ENCODE measurements at places on chromosomes 16 and 17. TPM values are rescaled to one million over a fixed set of nuclear protein-coding genes. Genes with fewer than 3 reads are reported as not detected.

DNA sequence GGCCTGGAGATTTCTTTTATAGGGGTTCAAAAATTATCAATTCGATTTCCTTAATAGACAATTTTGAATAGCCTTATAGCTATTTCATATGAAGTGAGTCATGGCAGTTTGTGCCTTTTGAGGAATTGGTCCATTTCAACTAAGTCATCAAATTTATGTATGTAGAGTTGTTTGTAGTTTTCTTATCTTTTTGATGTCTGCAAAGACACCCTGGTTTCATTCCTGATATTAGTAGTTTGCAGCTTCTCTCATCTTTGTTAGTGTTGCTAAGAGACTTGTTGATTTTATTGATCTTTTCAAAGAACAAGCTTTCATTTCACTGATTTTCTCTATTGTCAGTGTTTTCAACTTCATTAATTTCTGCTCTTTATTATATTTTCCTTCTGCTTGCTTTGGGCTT, 44.2 kb downstream of the N4BP1 start:
- no peak for DNase-seq

DNA sequence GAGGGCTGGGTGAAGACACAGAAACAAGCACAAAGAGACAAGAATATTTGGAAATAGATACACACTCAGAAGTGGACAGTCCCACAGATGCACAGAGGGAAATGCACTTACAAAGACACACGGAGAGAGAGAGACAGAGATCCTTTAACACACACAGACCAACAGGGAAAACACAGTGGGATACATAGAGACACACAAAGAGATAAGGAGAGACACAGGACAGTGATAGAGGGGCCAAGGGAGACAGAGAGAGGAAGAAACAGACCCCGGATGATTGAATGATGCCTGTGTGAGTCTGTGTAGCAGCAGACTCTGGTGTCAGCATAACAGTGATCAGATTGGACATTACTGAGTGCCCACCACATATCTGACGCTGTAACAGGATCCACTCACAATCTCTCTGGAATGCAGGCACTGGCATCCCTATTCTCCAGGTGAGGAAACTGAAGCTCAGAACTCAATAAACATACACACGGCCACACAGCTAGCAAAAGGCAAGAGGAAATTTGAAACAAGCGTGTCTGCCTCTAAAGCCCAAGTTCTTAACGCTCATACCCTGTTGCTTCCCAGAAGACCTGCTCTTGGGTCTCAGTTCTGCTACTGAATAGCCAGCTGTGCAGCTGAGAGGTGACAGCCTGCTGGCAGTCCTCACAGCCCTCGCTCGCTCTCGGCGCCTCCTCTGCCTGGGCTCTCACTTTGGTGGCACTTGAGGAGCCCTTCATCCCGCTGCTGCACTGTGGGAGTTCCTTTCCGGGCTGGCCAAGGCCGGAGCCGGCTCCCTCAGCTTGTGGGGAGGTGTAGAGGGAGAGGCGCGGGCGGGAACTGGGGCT, 186.3 kb upstream of the NLRP1 start:
- DNase-seq: no peak

DNA sequence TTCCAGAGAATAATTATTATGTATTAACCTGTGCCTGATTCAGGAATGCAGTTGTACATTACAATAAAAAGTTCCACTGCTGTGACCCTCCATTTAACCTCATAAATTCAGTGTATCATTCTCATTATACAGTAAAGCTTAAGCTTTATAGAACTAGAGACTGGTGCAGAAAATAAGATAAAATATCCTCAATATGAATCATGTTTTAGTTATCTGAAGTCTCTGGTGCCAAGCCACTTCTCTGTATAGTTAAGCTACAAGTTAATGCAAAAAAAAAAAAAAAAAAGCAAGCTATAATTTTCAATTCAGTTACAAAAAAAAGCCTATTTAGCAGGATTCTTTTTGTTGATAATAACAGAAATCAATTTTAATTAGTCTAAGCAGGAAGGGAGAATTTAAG, 22.4 kb upstream of the SMIM36 start:
- no peak for DNase-seq

DNA sequence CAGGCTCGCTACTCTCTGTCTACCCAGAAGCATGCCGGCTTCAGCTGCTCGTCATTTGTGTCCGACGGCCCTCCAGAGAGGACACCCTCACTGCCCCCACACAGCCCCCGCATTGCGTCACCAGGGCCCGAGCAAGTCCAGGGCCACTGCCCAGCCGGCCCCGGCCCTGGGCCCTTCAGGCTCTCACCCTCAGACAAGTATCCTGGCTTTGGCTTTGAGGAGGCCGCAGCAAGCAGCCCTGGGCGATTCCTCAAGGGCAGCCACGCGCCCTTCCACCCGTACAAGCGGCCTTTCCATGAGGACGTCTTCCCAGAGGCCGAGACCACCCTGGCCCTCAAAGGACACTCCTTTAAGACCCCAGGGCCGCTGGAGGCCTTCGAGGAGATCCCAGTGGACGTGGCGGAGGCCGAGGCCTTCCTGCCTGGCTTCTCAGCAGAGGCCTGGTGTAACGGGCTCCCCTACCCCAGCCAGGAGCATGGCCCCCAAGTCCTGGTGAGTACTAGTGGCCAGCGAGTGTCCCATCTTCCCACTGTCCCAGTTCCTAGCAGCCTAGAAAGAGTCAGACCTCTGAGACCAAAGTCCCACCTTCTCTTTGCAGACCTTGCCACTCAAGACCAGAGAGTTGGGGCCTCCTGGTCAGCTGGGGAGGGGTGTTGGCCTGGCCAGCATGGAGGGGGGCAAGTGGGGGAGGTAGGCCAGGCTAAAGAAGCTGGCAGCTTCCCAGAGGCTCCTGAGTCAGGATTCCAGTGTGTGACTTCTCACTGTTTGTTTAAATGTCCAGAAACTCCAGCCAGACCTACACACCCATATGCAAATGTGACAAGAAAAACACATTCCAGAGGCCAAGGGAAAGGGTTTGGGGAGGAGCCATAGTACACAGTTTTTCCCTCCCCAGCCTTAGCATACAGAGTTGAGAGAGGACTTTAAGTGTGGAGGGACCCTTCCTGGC, 18.6 kb downstream of the FOXN1 start:
- no peak for DNase-seq

DNA sequence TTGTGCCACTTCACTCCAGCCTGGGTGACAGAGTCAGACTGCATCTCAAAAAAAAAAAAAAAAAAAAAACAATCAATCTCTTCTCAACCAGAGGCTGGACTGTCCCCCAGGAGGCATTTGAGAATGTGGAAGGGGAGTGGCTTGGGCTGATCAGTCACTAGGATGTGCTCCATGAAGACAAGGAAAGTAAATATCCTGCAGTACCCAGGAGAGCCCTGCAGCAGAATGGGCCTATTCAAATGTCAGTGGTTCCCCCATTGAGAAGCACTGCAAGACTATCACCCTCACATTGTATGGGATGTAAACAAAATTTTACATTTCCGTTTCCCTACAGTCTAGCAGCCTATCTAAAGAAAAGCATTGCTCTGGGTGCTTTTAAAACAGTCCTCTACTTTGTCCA, 70.3 kb downstream of the DNAH9 start:
- DNase-seq: no peak

Gene CBFA2T3
- 8.2 TPM for total RNA-seq

Gene KRT27
- 1.2 TPM for total RNA-seq
